ENCODE measurements at places on chromosomes 12 and 14. TPM values are rescaled to one million over a fixed set of nuclear protein-coding genes. Genes with fewer than 3 reads are reported as not detected.
A peak's percentile ranks its signal among the peaks of the same experiment; 100 is the strongest.

GPR84 gene
- 0.13 TPM for total RNA-seq

PTPRB gene
- total RNA-seq, result 0.38 TPM

DNA sequence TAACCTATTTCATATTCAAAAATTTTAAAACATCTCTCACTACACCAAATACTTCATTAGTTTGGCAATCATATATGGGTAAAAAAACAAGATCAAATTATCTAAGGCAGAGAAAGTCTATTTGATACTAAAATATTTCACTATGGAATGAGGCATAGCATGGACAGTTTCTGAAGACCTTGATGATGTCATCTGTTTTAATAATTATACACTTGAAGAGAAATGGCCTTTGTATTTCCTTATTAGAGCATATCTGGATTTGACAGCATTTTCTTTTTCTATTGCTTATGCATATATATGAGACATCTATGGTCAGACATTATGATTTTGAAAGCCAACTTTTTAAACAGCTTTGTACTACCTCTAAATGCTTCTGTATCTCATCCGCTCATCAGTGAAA lies 88.6 kb downstream of the DDHD1 start:
- DNase-seq, result no peak

GRCh38 chr12:120209851-120210250 lies 8.9 kb upstream of the RPLP0 start:
- peak; percentile 83 for DNase-seq

DNA sequence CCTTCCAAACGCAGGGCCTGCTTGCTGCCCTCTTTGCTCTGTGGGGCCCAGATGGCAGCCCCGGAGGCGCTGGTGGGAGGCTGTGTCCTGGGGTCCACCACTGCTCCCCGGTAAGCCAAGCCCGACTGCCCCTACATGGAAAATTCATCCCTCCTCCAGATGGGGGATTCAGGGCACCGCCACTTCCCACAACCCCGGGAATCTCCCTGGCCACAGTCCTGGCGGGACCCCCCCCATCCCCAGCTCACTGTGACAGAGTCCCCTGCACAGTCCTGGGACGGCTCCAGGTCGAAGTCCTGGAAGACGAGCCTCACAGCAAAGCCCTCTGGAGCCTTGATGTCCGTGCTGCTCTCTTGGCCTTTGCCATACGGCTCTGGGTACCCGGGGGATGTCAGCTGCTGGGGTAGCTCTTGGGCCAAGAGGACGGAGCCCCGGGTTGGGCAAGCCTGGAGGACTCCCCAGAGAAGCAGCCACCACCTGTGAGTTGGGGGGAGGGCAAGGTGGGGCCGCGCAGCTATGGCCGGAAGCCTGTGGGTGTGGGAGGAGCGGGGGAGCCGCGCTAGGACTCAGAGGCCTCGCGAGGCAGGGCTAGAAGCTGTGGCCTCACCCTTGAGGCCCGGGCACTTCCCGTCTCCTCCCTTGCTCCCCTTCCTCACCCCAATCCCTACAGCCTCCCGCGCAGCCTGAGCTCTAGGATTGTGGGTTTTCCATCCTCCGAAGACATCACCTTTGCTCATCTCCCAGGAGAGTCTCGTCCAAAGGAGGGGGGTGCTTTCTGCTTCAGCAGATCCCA lies 815 bp downstream of the C1RL start:
- DNase-seq, result peak; percentile 76

- no peak for DNase-seq
Measured at GRCh38 chr12:1594006-1594260, 448 bp downstream of the FBXL14 start.

DNA sequence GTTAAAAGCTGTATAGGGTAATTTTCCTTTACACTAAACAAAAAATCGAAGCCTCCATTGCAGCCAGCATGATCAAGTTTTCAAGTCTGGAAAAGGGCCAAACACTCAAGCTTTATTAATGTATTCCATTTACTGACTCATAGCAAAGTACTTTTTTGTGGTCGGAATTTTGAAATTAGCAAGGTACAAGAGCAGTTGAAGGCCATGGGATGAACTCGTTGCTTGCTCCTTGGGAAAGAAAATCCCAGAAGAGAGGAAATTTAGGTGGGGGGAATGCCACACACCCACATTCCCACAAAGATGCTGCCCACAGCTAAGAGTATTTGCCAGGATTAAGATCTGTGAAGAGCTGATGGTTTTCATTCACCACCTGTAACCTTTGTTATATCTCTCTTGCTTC lies 333.7 kb downstream of the EGLN3 start:
- DNase-seq, result peak; percentile 83

GRCh38 chr14:76742185-76742584 lies 19.1 kb upstream of the VASH1 start:
- DNase-seq, result no peak

GRCh38 chr14:77709412-77709811 lies 1.5 kb downstream of the SLIRP start:
- DNase-seq, result no peak

- DNase-seq, result no peak
Measured at GRCh38 chr12:46209170-46209569, 59.7 kb downstream of the SLC38A1 start.

DNA sequence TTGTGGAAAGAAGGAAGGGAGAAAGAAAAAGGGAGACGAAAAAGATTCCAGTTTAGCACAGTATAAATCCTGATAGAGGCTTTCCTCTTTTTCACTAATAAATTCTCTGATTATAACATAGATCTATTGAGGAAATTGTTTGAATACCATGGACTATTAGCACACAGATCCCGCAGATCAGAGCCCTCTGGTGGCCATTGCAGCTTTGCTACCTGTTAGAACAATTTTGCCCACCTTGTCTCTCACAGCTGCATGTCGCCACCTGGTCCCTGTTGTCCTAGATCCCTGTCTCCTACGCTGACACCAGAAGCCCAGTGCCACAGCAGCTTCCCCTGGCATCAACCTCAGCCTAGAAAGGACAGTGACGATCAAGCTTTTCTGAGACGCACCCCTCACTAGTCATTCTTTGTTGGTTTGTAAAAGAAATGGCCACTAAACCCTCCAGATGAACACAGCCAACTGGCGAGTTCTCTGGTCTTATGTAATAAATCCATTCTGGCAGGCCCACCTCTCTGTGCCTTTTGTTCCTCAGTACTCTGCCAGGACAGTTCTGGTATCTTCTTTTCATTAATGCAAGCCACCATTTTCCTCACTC lies 9.9 kb downstream of the GPHB5 start:
- DNase-seq, result peak; percentile 31

DNA sequence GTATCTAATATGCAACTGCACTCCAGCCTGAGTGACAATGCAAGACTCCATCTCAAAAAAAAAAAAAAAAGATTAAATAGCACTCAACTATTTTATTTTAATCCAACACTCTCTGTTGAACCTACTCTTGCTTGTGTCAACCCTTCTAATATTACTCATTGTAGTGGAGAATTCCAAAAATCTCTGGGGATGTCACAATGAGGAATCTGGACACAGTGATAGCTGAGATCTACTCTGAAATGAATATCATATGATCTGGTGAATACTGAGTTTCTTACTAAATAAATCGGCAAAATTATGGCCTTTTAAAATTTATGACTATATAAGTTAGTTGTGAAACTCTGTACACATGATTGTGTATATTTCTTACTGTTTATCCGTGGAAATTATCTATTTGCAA lies 418.2 kb downstream of the BCAT1 start:
- no peak for DNase-seq

Measured in bronchial epithelial cell (primary cell).